ENCODE measurements at places on chromosomes 12 and 14.

GRCh38 chr14:96056509-96057422 lies 17.6 kb downstream of the C14orf132 start:
- DNase-seq, result no peak

- no peak for DNase-seq
Measured at GRCh38 chr12:88453323-88453722, 126.9 kb downstream of the KITLG start.

DNA sequence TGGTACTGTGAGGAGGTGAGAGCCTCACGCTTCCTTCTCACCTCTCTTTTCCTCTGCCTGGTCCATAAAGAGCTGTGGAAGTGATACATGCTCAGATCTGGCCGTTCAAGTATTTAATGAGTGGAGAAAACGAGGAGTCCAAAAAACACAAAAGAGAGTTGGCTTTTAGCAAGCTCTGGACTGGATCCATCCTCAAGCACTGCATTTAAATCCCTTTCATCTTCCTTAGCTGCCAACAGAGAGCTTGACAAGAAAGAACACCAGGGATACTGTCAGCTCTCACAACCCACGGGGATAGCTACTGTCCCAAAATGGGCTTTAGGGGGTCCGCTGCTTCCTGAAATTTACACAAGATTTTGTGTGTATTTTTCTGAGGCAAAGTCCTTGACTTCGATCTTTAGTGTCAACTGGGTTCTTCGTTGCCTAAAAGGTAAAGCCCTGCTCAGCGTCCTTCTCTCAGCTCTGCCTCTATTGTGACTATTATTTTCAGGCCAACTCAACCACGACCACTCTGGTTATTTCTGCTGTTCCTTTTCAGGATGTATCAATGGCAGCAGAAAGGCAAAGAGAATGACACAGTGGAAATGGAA lies 120.9 kb downstream of the TMTC1 start:
- no peak for DNase-seq

DNA sequence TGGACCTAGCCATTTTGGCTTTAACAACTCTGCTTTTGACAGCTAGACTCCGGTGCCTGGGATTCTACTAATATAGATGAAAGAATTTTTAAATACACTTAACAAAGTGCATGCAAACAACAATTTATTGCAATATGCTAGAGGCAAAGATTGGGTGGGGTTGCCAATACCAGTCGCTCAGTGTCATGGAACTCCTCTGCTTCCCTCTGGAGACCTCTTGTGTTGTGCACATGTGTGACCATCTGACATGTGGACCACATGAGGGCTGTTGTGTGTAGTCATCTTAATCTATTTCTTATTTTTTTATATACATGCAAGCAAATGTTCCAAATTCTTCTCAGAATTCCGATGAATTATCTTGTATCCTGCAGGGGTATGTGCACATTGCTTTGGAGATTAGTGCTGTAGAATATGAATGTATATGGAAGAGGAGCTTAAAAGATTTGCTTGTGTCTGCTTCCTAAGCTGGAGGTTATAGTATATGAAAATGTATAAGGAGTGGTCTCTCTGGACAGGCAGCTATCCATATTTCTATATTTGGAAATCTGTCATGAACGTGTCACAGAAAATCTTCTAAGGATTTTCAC lies 24.2 kb upstream of the STXBP6 start:
- no peak for DNase-seq

GRCh38 chr12:108959748-108960655 lies 60.9 kb downstream of the SVOP start:
- DNase-seq, result no peak

DNA sequence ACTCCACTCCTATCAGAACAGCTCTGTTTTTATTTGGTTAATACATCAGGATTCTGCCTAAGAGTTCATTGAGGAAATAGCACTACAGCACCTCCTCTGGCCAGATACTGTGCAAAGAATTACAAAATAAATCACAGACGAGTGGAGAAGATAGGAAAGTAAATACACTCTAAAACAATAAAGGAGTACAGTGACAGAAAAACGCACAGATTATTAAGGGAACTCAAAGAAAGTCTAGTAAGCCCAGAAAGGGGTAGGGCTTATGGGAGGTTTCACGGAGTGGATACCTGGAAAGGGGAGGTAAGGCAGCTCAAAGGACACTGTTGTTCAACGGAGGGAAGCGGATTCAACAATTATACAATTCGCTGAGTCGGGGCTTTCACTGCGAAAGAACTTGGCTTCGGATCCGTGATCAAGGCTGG lies 5.5 kb downstream of the OR10AD1 start:
- DNase-seq, result no peak

DNA sequence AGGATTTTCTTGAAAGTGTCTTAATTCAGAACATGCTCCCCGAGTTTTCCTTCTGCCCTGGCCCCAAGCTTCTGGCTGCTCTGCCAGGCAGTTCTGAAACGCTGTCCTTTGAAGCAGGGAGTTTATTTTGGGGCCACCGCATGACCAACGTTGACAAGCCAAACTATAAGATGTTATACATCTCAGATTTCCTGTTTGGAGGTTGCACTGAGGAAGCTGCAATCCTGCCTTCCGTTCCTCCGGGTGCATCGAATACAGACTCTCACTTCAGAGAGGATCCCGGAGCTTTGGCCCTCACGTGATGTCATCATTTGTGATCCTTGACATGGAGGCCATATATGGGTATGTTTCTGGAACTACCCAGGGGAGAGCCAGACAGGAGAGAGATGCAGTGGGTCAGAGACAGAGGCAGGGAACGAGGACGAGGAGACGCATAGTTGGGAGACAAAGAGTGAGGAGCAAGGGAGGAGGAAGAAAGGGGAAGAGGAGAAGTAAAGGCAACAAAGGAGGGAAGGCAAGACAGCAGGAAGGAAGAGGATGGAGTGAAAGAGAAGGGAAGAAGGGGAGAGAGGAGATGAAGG lies at the start of gene ASB2:
TSS of gene ASB2 (minus strand) at position 94 of the 581 bp plus-strand sequence. CDS start 12,031 bp downstream, outside the sequence.
- DNase-seq, result no peak

GRCh38 chr12:12807970-12808702 lies 5.0 kb upstream of the DDX47 start:
- no peak for DNase-seq

GRCh38 chr12:9363145-9363544 lies 154.9 kb upstream of the PZP start:
- no peak for DNase-seq

DNA sequence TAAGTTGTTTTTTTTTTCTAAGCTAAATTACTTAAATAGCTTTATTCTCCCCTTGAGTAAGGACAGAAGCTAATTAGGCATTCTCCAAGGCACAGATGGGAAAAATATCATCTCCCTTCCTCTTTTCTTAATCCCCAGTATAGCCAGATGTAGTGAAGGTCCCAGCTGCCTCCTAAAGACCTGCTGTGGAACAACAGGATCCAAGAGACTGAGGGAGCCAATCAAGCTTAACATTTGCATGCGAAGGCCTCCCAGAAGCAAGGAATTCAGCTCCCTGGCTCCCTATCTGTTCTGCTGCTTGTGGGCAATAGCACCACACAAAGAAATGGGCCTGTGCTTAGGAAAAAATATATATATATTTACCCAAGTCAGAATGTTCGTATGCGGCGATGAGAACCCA lies 255.2 kb downstream of the SYT1 start:
- no peak for DNase-seq

GRCh38 chr12:108696111-108696995 lies 35.0 kb downstream of the CORO1C start:
- DNase-seq, result no peak

GRCh38 chr14:105466531-105467248 lies 7.9 kb upstream of the CRIP2 start:
- DNase-seq, result no peak

DNA sequence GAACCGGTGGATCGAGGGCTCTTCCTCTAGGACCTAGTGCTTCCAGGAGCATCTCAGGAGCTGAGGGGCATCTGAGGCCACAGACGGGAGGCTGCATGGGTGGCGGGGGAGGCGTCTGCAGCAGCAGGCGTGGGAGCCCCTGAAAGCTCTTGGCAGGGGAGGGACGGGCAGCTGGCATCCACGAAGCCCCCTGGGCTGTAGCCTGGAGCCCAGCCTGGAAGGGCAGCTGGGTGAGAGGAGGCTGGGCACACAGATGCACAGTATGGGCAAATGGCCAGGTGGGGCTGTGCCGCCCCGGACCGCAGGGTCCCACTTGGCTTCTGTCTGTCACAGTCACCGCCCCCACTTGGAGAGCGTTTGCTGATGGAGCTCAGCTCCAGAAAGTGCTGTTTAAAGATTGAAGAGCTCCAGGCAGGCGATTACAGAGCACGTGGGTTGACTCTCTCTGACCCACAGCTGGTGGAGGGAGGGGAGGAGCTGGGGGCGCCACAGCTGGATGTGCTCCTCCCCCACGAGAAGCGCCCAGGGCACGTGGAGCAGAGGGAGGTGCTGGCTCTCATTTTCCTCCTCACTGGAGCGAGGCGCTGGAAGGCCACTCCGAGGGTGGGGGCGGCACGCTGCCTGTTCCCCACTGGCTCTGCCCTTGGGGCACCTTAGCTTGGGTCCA lies 155.0 kb upstream of the C14orf180 start:
- no peak for DNase-seq

DNA sequence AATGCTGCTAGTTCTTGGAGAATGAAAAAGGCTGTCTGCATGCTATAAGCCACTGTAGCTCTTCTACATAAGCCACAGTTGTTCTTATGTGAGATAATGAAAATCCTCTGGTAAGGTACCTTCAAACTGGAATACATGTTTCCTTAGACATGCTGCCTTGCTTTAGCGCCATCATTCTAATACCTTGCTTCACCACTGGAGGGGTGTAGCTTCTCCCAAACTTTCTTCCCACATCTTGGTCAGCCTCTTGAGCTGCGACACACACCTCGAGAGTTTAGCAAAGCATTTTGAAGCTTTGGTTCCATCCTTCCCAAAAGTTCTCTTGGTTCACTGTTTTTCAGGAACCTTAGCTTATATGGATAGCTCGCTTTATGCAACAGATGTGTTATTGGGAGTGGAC lies 69.5 kb downstream of the NKX2-1 start:
- no peak for DNase-seq

DNA sequence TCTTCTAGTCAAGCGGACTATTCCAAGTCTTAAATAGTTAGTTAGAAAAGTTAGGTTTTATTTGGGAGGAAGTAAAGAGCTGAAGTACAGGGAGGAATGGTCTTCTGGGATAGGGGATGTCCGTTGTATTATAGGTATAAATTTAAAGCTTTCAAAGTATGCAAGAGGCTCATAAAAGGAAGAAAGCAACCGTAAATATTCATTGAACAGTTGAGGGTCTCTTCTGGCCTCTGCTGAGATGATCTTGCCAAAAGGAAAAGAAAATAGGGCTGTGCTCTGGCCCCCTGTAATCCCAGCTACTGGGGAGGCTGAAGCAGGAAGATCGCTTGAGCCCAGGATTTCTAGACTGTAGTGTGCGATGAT lies 377 bp upstream of the TIMELESS start:
- DNase-seq, result no peak

GRCh38 chr14:24411443-24412389 lies 12.9 kb downstream of the NYNRIN start:
- peak; percentile 6 for DNase-seq

- no peak for DNase-seq
Measured at GRCh38 chr14:20456971-20457370, 1.9 kb downstream of the APEX1 start.

- DNase-seq, result no peak
Measured at GRCh38 chr14:31827325-31827724, 249.8 kb upstream of the ARHGAP5 start.

DNA sequence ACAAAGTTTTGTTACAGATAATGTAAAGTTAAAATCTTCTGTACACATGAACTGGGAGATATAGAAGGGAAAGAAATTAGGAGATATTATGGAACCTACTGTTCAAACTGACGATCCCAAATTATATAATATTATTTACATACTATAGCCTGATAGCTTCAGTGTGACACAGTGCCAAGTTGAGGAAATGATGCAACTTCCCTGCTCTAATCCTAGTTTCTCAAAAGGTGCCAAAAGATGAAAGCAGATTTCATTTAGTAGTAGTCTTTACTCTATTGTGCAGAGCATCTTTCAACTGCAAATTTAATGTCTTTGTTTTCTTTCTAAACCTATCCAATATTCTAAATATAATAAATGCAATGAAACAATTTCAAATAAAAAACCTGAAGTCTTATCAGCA lies 46.9 kb downstream of the COCH start:
- no peak for DNase-seq

- DNase-seq, result no peak
Measured at GRCh38 chr12:90235642-90236041, 527.0 kb upstream of the ATP2B1 start.

DNA sequence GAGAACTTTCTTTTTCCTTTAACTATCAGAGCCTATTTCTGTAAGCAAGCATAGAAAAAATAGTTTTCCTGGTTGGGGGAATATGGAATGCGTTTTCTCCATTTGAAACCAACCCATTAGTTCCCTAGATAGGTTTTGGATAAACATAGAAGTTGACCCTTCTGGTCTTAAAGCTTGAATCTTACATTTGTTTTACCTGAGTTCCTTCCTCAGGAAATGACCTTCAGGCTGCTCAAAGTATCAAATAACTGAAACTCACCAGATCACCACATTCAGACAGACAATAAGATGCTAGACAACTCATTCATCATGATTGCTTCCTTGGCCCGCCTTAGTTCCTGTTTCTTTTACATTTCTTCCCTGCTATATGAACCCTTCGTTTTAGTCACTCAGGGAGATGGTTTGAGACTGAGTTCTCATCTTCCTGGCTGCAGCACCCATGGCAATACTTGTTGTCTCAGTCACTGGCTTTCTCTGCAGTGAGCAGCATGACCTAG lies 52.2 kb downstream of the LRP6 start:
- no peak for DNase-seq

GRCh38 chr12:122125452-122126341 lies 47.1 kb downstream of the MLXIP start:
- DNase-seq, result no peak

- no peak for DNase-seq
Measured at GRCh38 chr14:78805570-78805969, 635.4 kb downstream of the NRXN3 start.

DNA sequence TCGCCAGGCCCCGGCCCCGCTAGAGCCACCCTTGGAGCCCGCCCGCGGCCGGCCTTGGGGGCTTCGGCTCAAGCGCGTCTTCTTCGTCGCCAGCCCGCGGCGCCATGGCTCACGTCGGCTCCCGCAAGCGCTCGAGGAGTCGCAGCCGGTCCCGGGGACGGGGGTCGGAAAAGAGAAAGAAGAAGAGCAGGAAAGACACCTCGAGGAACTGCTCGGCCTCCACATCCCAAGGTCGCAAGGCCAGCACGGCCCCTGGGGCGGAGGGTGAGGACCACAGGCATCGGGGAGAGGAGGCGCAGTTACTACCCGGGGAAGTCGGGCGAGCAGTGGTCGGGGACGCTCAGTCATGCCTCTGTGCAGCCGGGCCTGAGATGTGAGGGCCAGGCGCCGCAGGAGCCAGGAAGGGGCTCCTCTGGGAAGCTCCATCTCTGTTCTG lies 573 bp downstream of the ARL6IP4 start:
- DNase-seq, result no peak

DNA sequence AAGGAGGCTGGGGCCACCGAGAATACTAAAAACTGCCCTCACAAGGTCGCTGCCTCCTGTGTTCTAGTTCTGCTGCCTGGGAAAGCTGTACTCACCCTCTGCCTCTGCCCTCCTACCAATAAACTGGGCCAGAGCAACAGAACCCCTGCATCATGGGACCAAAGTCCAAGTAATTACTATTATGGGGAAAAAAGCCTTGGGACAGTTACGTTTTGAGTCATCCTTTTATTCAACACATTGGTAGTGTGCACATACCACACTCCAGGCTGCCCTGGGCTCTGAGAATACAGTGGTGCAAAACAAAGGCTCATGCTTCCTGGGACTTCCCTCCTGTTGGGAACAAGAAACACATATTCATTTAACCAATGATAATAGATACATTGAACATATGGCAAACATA lies 49.0 kb downstream of the CACNA1C start:
- DNase-seq, result no peak

- no peak for DNase-seq
Measured at GRCh38 chr14:78278464-78279250, 108.5 kb downstream of the NRXN3 start.

Measured in NCI-H1436 (cell line).